Breast epithelium (tissue), 4 donors: ENCODE measurements at places on chromosomes 5 and 9.

GRCh38 chr5:1315709-1316587 lies 21.1 kb upstream of the TERT start:
- DNase-seq: peak; percentile 77

DNA sequence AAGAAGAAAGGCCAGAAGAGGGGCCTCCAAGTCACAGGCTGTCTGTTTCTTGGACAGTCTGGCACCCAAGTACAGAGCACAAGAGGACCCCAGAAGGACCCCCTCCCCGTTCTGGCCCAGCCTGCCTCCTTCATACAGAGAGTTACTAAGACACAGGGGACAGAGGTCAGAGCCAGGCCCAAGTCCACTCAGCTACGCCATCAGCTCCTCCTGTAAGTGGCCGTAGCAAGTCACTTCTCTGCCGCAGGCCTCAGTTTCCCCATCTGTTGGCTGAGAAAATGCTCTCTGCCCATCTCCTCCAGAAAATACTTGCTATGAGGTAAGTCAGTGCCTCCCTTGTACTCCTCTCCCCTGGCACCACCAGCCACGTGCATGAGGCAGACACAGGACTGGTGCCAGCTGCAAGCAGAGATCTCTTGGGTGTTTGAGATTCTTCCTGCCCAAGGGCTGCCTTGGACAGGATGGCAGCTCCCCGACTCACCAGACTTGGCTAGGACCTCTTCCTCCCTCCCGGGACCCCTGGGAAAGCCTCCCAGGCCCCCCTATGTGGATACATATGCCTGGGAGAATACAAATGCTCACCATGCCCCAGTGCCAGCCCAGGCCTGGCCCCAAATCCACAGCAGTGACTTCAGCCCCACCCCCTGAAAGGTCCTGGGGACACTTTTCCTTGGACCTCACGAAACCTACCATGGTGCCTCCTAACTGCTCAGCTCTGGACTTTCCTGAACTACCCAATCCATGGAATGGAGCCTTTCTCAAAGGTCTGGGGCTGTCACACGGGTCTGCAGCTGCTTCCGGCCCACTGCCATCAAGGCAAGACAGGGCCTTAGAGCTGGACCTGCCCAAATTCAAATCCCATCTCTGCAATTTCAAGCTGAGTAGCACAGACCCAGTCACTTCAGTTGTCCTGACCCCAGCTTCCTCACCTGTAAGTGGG lies 5.1 kb downstream of the EEIG1 start:
- no peak for DNase-seq

GRCh38 chr9:11946531-11946930 lies 746.7 kb upstream of the TYRP1 start:
- DNase-seq: no peak

DNA sequence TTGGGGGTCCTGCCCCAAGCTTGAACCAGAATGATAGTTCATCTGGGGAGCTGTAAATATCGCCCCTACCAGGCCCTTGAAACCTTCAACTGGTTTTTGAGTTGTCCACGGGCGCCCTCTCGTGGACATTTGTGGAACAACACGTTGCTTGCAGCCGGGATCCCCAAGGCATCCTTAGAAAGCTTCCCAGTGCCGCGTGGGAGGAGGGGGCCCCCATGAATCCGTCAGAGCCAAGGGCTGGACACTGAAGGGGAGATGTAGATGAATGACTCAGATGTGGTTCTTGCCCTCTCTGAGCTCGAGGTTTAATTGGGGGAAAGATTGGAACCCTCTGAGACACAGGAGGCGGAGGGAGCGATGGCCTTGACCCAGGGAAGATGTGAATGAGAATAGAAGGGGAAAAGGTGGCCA lies 31.8 kb upstream of the ORM1 start:
- DNase-seq: peak; percentile 78

- DNase-seq: no peak
These were observed 113.8 kb downstream of the MSX2 start for GRCh38 chr5:174837919-174838902.

DNA sequence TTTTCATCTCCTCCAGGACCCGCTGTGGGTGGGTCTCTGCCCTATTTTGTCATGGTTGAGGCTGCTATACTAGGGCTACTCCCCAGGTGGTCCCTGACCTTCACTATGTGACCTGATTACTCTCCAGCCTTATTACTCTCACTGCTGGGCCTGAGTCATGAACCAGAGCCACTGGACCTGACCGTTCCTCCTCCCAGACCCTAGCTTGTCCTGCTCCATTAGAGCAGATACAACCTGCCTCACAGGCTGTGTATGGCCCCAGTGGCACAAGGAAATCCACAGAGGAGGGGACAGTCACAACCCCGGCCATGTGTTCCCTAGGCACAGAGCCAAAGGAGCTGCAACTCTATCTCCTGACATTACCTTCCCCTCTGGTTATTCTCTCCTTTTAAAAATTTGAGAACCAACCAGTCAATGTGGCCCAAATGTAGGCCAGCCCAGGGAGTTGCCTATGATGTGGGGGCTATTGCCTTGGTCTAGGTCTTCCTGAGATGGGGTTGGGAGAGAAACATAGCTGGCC lies 96.0 kb upstream of the FSTL4 start:
- DNase-seq: no peak

- DNase-seq: no peak
These were observed 112.0 kb downstream of the SH3TC2 start for GRCh38 chr5:148950892-148951291.

DNA sequence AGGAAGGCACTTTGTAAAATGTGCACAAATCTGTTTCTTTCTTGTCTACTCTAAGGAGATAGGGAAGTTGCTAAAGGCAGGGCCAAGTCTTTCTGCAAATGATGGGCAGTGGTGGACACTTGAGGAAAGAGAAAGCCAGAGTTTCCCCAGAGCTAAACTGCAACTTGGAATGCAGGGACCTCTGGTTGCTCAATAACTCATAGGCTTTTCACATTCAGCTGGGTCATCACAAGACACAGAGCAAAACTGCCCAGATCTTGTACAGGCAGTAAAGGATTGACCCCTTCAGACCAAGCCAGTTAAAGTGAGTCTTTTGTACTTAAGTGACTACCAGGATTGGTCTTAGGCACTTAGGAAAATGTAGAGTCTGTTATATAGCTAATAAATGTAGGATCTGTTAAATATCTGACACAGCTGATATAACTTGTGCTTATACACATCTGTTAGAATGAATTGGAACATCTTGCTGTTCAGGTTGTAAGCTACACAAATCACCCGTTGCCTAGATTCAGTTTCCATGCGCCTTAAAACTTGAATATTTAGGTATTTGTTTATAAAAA lies 13.5 kb upstream of the AGXT2 start:
- DNase-seq: no peak

GRCh38 chr5:59259237-59259636 lies 634.3 kb downstream of the PDE4D start:
- DNase-seq: no peak

DNA sequence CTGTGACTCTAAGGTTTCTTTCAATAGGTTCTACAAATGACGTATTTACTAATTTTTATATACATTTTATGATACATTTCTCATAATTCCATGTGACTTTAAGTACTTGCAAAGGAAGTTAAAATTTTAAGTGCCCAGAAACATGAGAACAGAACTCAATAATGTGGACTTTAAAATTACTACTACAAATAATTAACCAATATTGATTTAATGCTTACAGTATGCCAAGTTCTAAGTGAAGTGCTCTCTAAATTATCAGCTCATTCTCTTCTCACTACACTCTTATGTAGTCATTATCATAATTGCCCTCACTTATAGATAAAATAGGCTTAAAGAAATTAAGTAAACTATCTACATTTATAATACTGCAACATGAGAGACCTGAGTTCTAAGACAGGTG lies 1690.7 kb upstream of the CDH9 start:
- no peak for DNase-seq

- DNase-seq: no peak
These were observed 511.2 kb downstream of the SEMA5A start for GRCh38 chr5:9034649-9035048.

DNA sequence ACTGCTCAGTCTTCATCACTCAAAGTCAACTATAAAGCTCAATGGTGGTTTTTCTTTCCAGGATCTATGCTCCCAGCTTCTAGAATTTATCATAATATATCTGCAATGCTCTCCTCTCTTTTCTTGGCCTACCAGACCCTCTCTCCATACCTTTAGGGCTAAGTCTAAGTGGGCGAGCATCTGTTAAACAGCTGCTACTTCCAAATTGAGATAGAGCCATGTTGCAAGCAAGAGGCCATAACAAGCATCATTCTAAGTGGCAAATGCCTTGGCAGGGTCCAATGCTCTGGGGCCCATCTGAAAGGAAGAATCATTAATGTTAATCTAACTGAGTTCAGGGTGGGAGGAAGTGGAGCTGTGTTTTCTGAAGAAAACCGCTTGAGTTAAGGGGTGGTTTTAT lies 324.0 kb downstream of the TLR4 start:
- DNase-seq: no peak

GRCh38 chr9:89422151-89422975 lies 75.5 kb downstream of the SEMA4D start:
- DNase-seq: no peak

DNA sequence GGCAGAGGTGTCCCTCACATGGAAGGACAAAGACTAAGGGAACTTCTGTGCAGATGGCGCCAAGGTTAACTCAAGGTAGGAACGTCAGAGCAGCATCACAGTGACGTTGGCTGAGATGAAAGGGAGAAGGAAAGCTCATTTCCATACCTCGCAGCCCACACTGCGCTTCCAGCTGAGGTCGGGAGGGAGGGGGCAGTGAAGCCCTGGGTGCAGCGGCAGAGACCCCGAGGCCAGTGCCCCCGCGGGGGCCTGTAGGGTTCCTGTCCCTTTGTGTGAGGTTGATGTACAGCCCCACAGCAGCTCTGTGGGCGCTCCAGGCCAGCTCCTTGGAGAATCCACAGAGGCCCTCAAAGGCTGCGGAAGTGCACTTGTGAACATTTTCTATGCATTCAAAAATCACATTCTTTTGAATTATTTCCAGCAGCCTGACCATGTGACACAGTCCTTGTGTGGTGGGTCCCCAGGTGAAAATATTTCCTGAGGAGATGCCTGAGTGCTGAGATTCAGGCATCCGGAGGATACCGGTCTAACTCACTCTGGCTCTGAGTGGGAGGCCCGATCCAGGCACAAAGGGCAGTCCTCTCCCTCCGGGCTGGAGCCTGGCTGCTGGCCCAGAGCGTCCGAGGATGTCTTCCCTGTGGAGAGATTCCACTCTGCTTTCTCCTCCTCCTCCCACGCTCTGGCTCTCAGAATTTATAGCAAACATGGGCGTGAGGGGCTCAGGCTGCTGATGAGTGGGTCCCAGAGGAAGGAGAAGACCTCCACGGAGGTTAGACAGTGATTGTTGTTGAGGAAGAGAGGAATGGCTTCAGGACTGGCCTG lies 150.7 kb downstream of the ICE1 start:
- DNase-seq: no peak

GRCh38 chr9:34154057-34154456 lies 24.8 kb upstream of the UBAP1 start:
- DNase-seq: no peak

DNA sequence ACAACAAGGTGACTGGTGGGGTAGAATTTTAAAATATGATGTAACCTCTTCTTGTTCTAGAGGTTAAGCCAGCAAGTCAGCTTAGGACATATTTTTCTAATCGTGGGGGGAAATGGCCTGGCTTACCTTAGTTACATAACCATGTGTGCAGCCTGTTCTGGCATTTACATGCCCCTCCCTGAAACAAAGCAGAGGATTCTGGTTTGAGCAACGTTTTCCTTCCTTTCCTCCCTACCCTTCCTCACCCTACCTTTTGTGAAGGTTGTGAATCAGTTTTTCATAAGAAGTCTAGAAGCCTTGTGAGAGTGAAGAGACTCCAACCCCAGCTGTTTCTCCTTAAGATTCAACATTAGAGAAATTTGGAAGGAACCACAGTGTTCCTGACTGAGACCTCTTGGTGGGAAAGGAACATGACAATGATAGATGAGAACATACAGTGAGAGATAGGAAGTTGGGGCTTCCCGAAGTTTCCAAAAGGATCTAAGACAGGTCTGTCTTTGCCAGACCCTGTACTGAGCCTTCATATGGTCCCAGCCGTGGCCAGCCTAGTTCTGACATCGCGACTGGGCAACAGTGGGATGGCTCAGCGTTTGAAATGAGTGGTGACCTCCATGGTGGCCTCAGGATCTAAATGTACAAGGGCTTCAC lies 365.2 kb downstream of the SPATA31D1 start:
- DNase-seq: no peak

- no peak for DNase-seq
These were observed 22.2 kb downstream of the AHRR start for GRCh38 chr5:343461-344401.

GRCh38 chr5:142870532-142871362 lies 100.6 kb downstream of the ARHGAP26 start:
- DNase-seq: peak; percentile 80

DNA sequence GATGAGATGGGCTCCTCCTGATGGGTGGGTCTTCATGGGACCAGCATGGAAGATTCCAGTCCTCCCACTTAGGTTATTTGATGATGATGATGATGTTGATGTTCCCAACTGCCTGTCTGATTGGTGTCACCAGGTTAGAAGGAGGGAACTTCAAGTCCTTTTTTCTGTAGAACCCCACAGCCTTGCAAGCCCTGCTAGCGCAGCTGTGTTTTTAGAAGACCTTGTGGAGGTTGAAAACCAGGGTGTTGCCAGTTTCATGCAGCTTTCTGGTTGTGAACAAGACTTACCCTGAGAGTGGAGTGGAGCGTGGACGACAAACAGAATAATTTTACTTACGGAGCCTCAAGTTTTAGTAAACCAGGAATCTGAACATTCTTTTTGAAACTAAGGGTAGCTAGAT lies 83.0 kb downstream of the TRIO start:
- DNase-seq: no peak

GRCh38 chr5:61232490-61233050 lies 70.3 kb upstream of the SMIM15 start:
- no peak for DNase-seq

GRCh38 chr5:137758121-137758520 lies 4.0 kb upstream of the HNRNPA0 start:
- DNase-seq: no peak

DNA sequence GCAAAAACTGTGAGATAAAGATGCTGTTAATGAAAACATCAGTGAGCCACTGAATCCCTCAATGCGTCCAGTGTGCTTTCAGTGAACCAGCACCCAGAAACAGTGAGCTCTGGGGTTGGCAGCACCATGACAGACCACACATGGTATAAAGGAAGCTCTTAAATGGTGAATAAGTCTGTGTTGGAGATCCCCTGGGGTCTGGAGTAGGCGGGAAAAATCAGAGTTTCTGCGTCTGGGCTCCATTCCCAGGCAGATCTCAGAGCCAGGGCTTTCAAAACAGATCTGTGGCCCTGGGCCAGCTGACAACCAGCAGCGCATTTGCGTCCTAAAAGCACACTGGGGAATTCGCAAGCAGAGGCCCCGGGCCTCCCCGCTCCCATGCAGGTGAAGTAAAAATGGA lies 233.5 kb downstream of the FRMD3 start:
- DNase-seq: peak; percentile 55

GRCh38 chr9:85743275-85744128 lies 1.7 kb upstream of the AGTPBP1 start:
- DNase-seq: no peak
